ENCODE measurements at places on chromosomes 6 and 20. TPM values are rescaled to one million over a fixed set of nuclear protein-coding genes. Genes with fewer than 3 reads are reported as not detected.

BNIP5 gene
- total RNA-seq = not detected

SDC4 gene
- total RNA-seq = 104 TPM

CGAS gene
- total RNA-seq = 5.3 TPM

ELOVL4 gene
- 1.8 TPM for total RNA-seq

UNC5CL gene
- total RNA-seq = 0.52 TPM

ECI2 gene
- 33.7 TPM for total RNA-seq

WFDC5 gene
- total RNA-seq = not detected

BTNL2 gene
- total RNA-seq = not detected

IL17A gene
- total RNA-seq = not detected

FAM209A gene
- total RNA-seq = 0.43 TPM

TPBG gene
- 15.2 TPM for total RNA-seq

KCNS1 gene
- not detected for total RNA-seq

EYA2 gene
- total RNA-seq = 14.4 TPM

C6orf118 gene
- total RNA-seq = not detected

TSPO2 gene
- total RNA-seq = not detected

EFCAB8 gene
- 0.28 TPM for total RNA-seq

STX11 gene
- total RNA-seq = 7.0 TPM

HIVEP2 gene
- 28.4 TPM for total RNA-seq

PI3 gene
- not detected for total RNA-seq

BANF2 gene
- not detected for total RNA-seq

FRMD1 gene
- total RNA-seq = not detected

HMGCLL1 gene
- 0.14 TPM for total RNA-seq

RSPO3 gene
- total RNA-seq = 77.1 TPM

RPS18 gene
- 1,709 TPM for total RNA-seq

LAMA4 gene
- total RNA-seq = 189 TPM

Data from posterior vena cava (tissue), 2 donors.